Stimulated activated CD4-positive, alpha-beta T cell treated with anti-CD3 and anti-CD28 coated beads, Interleukin-12 subunit alpha, Interleukin-12 subunit beta, amount 100 ng/mL, for 4 hours (primary cell): ENCODE measurements at places on chromosomes 6 and 20.

- DNase-seq: no peak
Observed at GRCh38 chr6:90469906-90470305, 117.0 kb downstream of the MAP3K7 start.

GRCh38 chr6:43202451-43202850 lies 20.5 kb downstream of the CUL9 start:
- DNase-seq: no peak

GRCh38 chr6:154395878-154396277 lies 39.3 kb upstream of the IPCEF1 start:
- DNase-seq: no peak

GRCh38 chr6:11033825-11034224 lies 10.3 kb downstream of the ELOVL2 start:
- no peak for DNase-seq

GRCh38 chr20:38730167-38730988 lies 6.1 kb downstream of the SLC32A1 start:
- DNase-seq: peak; percentile 4

GRCh38 chr6:81451787-81452186 lies 300.7 kb downstream of the TENT5A start:
- DNase-seq: no peak
